ENCODE measurements at places on chromosomes 4 and X.

DNA sequence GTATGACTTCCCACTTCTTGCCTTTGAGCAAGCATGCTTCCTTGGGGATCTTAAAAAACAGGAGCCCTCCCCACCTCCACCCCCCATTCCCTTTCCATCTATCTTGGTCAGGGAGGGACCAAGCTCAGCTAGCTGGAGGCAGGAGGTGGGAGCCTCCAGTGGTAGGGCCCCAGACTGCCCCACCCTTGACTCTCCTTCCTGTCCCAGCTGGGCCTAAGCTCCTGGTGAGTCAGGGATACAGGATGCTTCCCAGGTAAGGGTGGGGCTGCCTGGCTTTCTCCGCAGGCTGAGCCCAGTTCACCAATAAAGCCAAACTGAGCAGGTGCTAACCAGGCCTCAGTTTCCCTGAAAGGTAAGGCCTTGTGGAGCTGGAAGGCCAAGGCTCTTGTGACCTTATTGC lies 15.2 kb downstream of the EFNB1 start:
- DNase-seq, result no peak

GRCh38 chrX:107659768-107660167 lies 31.5 kb downstream of the PRPS1 start:
- DNase-seq, result no peak

DNA sequence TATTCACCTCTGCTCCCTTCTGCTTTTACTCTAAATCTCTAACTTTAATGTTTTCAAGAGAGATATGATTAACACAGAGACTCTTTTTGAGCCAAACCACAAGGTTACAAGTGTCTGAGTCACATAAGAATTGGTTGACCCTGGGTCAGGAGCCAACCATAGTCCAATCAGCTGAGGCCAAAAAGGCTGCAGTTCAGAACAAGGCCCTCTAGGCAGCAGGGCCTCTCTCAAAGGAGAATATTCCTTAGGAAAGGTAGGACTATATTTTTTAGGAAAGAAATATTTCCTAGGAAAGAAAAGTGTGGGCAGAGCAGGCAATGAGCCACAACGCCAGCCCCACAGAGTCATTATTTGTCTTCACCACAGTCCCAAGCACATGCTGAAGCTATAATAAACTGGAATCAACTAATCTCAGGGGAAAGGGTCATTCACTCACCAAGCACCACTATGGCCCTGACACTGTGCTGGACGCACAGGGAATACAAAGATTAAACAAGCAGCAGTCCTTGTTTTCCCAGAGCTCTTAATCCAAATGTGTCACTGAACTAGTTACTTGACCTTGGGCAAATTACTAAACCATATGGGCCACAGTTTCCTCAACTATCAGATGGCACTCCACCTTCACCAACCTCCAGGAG lies 2.2 kb downstream of the ATP8A1 start:
- no peak for DNase-seq

DNA sequence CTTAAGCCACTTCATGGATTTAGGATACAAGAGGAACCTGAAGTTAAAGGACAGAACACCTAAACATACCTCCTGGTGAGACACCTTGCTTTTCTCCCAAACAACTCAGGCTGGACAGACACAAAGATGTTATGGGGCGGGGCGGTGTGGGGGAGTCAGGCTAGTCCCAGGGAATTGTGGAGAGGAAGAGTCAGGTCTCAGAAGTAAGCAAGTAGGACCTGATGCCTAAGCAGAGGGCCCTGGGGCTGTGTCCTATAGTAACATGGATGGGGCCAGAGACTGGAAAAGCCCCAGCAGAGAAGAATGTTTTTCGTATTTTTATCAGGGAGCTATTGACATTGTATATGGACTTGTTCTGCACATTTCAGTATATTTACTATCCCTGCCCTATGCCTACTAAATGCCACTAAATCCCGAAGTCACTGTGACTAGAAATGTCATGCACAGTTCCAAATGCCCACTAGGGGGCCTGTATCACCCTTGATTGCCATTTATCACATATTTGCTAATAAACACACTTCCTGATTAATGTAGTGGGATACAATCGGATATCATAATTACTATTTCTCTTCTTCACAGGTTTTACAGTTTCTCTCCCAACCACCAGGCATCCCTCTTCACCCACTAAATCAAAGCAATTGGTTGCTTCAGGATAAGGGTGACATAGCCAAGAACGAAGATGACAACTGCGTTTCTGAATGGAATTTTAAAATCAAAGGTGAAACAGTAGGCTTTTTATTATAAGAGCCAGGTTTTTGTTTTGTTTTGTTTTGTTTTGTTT lies 23.8 kb upstream of the ARHGAP10 start:
- no peak for DNase-seq

- DNase-seq, result peak; percentile 56
Measured at GRCh38 chr4:20395160-20395773, 143.6 kb downstream of the SLIT2 start.

GRCh38 chr4:102500352-102500695 lies 835 bp upstream of the NFKB1 start:
- DNase-seq, result no peak

DNA sequence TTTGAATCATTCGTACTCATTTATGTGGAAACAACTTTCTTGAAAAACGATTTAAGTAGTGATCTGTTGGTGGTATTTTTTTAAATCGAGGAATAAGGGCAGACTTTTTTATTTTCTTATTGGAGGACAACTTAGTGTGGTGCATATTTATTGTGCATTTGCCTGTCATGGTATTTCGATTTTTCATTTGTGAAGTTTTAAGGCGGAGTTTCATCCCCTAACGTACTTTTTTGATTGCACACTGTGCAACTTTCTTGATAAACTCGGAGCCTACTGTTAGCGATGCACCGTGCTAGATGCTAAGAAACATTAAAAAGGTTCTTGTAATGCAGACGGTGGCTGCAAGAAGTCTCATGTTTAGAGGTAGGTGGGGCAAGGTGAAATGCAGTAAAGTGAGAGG lies 1.4 kb downstream of the ZFX start:
- no peak for DNase-seq

DNA sequence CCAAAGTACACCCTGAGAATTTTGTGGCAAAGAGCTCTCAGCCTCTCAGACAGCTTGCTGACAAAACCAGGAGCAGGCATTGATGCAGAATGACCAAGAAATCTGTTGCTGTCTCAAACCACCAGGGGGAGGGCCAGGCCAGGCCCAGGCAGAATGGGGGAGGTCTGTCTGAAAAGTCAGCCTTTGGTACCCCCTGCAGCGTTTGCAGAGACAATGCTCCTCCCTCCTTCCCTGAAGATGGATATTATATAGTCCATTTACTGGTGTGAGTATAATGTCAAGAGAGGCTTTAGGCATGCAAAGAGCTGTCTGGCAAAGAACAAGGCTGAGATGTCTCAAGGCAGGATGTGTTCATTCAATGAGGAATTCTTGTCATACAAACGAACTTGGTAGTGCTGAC lies 52.9 kb upstream of the TRPC5OS start:
- DNase-seq, result peak; percentile 54

- no peak for DNase-seq
Measured at GRCh38 chr4:184324939-184325477, 107.3 kb upstream of the ENPP6 start.

- no peak for DNase-seq
Measured at GRCh38 chr4:55318175-55319129, 27.6 kb upstream of the SRD5A3 start.

DNA sequence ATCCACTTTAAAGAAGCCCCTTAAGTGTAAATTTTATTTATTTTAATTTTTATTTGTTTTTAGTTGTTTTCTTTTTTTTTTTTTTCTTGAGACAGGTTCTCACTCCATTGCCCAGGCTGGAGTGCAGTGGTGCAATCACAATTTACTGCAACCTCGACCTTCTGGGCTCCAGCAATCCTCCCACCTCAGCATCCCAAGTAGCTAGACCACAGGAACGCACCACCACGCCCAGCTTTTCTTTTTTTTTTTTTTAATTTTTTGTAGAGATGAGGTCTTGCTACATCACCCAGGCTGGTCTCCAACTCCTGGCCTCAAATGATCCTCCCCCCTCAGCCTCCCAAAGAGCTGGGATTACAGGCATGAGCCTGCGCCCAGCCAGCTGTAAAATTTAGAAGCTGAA lies 6.0 kb downstream of the SAT1 start:
- DNase-seq, result no peak

DNA sequence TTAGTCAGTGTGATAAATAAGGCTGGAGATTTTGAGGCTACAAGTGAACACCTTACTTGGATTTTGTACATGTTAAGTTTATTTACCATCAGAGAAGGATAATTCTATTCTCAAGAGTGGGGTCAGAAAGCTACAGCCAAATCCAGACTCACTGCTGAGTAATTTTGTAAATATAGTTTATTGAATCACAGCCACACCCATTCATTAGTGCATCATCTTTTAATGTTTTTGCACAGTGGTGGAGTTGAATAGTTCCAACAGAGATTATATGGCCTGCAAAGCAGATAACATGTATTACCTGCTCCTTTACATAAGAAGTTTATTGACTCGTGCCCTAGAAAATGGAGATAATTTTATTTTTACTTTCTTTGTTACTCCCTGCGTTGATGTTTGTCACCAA lies 60.4 kb downstream of the PCDH18 start:
- no peak for DNase-seq

- peak; percentile 39 for DNase-seq
Measured at GRCh38 chr4:16196482-16197393, 29.5 kb downstream of the TAPT1 start.

- DNase-seq, result no peak
Measured at GRCh38 chr4:98150092-98150761, 7.0 kb upstream of the STPG2 start.

DNA sequence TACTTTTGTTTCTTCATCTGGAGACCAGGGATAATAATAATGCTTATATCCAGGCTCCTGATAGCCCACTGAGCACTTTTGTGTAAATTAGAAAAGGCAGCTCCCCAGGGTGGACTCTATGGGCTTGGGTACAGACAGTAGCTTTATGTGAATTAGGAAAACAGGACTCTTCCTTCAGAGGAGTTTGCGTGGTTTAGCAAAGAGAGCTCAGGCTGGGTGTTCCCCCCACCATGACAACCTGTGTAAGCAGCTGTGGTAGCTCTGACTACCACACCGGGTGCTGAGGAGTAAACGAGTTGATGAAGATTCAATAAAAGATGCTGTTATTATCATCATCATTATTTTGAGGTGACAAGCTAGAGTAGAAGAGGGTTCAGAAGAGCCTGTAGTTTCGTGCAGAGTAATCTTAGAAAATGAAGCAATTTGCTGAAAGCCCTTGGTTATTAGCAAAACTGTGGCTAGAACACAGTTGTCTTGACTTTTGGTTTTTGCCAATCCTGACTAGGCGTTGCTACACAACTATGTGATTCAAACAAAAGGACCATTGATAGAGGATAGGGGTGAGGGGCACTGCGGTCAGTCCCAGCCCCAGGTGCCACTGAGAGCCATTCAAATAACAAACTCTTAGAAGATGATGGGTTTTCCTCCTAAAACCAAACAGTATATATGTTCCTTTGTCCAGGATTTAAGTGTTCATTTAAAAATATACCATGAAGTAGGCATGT lies 60.6 kb upstream of the LIMCH1 start:
- no peak for DNase-seq

GRCh38 chrX:103275947-103276567 lies 493 bp downstream of the TCEAL5 start:
- no peak for DNase-seq

DNA sequence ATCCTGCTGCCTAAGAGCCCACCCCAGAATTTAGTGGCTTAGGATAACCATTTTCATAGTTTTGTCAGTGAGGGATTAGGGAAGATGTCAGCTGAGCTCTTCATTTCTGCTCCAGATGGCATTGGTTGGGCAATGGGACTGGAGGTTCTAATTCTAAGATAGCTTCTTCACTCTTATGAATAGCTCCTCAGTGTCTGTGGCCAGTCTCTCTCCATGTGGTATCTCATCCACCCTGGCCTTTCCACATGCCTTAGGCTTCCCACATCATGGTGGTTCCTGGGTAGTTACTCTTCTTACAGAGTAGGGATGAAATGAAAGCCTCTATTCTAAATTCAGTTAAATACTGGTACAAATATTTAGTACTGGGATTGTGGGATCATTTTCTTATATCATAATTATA lies 31.3 kb downstream of the REPS2 start:
- no peak for DNase-seq

- DNase-seq, result no peak
Measured at GRCh38 chrX:71871367-71871766, 39.3 kb upstream of the NHSL2 start.

DNA sequence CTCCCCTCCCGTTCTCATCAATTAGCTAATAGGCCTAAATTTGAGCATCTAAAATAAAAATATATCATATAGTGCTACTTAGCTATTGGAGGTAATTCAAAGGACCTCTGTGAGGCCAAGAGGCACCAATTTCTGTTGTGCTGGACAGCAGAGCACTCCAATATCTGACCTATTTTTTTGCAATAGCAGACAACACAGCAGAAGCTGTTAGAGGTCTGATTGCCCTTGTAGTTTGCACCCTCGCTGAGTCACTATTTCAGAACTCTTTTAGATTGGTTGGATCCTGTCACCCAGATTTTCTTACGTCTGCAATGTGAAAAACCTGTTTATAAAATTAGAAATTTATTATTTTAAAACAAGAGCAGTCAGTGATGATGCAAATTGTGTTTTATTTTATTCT lies 184.1 kb downstream of the CEP135 start:
- DNase-seq, result no peak

GRCh38 chr4:185945252-185945651 lies 123.7 kb upstream of the TLR3 start:
- no peak for DNase-seq

- no peak for DNase-seq
Measured at GRCh38 chrX:68940601-68941000, 111.8 kb downstream of the EFNB1 start.

- DNase-seq, result no peak
Measured at GRCh38 chrX:154411981-154412340, 622 bp downstream of the TAFAZZIN start.

DNA sequence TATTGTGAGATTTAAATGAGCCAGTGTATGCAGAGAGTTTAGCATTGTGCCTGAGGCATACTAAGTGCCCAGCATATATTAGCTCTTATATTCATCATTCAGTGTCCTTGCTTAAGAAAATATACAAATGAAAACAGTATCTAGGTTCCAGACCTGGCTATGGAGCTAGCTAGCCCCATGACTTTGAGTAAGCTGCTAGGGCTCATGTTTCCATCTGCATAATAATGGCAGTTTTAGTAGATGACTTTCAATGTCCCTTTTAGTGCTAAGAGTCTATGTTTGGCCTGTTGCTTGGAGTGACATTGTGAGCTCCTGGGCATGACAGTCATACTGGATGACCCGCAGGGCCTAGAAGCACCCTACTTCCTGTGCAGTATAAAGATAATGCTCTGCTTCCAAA lies 435.3 kb downstream of the ZIC3 start:
- DNase-seq, result no peak

DNA sequence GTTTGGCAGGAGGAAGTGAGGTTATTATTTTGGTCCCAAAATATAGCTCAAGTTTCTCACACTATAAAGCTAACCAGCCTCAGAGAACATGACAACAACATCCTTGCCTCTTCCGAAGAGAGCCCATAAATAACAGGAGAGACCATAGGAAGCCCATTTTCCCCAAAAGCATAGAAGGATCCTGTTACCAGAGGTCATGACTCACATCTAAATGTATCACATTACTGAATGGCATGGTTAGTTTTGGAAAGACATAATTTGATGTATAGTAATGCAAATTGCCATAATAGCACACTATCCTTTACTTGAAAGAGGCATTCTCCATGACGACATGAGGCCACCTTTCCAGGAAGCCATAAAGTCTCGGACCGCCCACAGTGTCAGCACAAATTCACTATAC lies 238.8 kb upstream of the GRIA3 start:
- no peak for DNase-seq

Measured in NT2/D1 (cell line).